ENCODE measurements at places on chromosomes 5 and 9. TPM values are rescaled to one million over a fixed set of nuclear protein-coding genes. Genes with fewer than 3 reads are reported as not detected.

Gene CTXN3
- total RNA-seq = not detected

Gene PRRT1B
- total RNA-seq = not detected

Gene TRIM36
- total RNA-seq = not detected

Gene FANCG
- total RNA-seq = 117 TPM

Gene FOXD4L4
- total RNA-seq = 0.19 TPM

Gene RARS1
- total RNA-seq = 68.2 TPM

Gene GFRA3
- 0.21 TPM for total RNA-seq

Gene PFDN1
- total RNA-seq = 60.8 TPM

Gene TSLP
- 0.19 TPM for total RNA-seq

Gene CER1
- total RNA-seq = not detected

Gene GPR21
- 0.94 TPM for total RNA-seq

DNA sequence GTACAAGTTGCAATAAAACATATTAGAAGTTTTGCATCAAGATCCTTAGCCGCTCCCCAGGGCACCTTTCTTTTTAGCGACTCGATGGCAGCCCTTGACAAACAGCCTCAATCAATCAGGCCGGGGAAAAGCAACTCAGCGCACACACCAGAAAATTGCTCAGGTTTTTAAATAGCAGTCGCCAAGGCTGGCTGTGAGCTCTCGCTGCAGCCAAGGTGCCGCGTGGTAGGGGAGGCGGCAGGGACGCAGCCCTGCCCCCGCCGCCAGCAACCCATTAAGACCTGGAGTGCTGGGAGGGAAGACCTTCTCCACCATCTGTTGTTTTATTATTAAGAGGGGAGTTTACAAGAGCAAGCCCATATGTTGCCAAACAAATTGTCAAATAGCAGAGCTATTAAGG lies 22.6 kb downstream of the ASS1 start:
- no peak overlapping the region for H3K4me3 ChIP-seq
- no peaks in the 10 kb centered on the region for H3K4me1 ChIP-seq
- DNase-seq = no peak

- H3K4me3 ChIP-seq = peak overlapping the region; percentile 67
- peak overlapping the region; percentile 41 for H3K27ac ChIP-seq
- peaks cover 57% of the 10 kb centered on the region for H3K27me3 ChIP-seq
- no peak for DNase-seq
- H3K36me3 ChIP-seq = peaks cover 8% of the 10 kb centered on the region
These were observed 779 bp upstream of the CTNNA1 start for GRCh38 chr5:138752341-138752950.

DNA sequence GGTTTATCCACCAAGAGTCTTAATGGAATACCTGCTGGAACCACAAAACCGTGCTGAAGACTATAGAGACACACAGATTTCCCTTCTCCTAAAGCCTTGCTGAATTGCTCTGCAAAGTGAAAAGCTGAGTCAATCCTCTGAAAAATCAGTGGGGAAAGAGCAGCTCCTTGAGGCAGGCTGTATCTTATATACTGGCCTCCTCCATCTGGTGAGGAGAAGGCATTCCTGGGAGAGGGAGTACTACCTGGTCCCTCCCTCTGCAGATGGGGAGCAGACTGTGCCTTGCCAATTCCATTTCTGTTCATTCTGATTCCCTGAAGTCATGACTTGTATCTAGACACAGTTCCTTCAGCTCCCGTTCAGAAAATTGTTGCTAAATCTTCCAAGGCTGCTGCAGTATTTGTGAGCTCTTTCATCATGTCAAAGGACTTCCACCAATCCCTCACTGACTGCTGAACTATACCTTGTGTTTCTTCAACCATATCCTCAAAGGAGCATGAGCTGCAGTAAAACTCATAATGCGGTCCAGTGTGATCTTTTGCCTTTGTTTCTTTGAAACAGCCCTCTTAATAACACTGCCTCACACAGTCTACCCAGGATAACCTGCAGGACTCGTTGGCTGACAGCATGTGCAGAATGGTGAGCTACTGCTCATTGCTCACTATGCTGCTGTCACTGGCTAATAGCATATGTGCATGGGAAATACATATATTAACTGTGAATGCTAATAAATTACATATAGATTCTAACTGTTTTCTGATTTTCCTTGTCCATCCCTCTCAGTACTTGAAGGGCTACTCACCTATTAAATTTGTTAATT lies 84.5 kb downstream of the FOXD1 start:
- no peaks in the 10 kb centered on the region for H3K36me3 ChIP-seq
- DNase-seq = no peak
- H3K27me3 ChIP-seq = peaks cover 31% of the 10 kb centered on the region
- no peak overlapping the region for H3K27ac ChIP-seq
- H3K4me1 ChIP-seq = no peaks in the 10 kb centered on the region
- no peak overlapping the region for H3K4me3 ChIP-seq

GRCh38 chr5:153782589-153783361 lies 255.9 kb downstream of the FAM114A2 start:
- H3K4me1 ChIP-seq = no peaks in the 10 kb centered on the region
- H3K27me3 ChIP-seq = no peaks in the 10 kb centered on the region
- no peak overlapping the region for H3K4me3 ChIP-seq
- DNase-seq = no peak
- H3K36me3 ChIP-seq = no peaks in the 10 kb centered on the region
- H3K27ac ChIP-seq = no peak overlapping the region

- H3K27me3 ChIP-seq = no peaks in the 10 kb centered on the region
- no peaks in the 10 kb centered on the region for H3K36me3 ChIP-seq
- no peak overlapping the region for H3K27ac ChIP-seq
- no peak for DNase-seq
- H3K4me3 ChIP-seq = no peak overlapping the region
These were observed 208.9 kb downstream of the TRIM32 start for GRCh38 chr9:116895961-116896360.

DNA sequence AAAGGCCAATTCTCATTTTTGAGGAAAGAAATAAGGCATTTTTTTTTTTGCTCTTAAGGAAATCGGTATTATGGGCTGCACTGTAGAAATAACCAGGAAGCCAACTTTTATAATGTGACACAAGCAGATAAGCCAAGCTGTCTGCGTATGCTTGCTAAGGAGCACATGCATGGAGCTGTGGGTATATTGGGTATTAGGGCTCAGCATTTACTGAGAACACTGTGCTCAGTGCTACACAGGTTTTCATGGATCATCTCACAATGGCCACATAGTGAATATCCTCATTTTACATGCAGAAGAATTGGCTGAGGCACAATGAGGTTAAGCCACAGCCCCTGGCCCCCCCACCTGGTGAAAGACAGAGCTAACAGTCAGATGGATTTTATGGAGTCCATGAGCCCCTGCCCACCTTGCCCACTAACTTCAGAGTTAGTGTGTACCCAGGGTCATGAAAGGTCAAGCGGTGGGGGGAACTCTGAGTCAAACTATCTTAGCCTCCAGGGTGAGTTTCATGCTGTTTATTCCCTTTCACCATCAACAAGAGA lies 204.8 kb downstream of the SPATA31A6 start:
- H3K4me1 ChIP-seq = no peaks in the 10 kb centered on the region
- H3K4me3 ChIP-seq = no peak overlapping the region
- DNase-seq = no peak
- no peaks in the 10 kb centered on the region for H3K36me3 ChIP-seq

DNA sequence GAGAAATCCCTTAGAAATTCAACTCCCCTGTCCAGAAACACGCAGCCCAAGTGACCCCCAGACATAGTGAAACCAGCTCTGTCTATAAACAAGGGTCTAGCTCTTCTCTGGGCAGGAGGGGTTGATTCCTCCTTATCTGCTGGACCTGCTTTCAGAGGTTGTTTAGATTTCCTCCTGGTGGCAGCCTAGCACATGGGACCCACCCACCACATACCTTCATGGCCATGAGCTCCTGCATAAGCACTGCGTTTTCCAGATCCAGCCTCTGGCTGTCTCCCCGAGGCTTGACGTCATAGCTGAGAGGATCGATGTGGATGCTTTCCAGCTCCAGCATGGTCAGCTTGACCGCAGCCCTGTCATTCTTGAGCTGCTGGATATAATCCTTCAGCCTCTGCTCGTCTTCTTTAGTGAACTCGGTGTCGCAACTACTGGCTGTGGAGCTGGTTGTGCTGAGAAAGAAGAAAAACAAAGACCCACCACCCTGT lies 77.0 kb downstream of the DCP2 start:
- H3K27me3 ChIP-seq = no peaks in the 10 kb centered on the region
- no peak overlapping the region for H3K27ac ChIP-seq
- DNase-seq = no peak
- no peak overlapping the region for H3K4me3 ChIP-seq
- peaks cover 13% of the 10 kb centered on the region for H3K4me1 ChIP-seq

- peaks cover 35% of the 10 kb centered on the region for H3K36me3 ChIP-seq
- H3K27ac ChIP-seq = peak overlapping the region; percentile 89
- H3K27me3 ChIP-seq = no peaks in the 10 kb centered on the region
- H3K4me1 ChIP-seq = peaks cover 54% of the 10 kb centered on the region
These were observed 21.2 kb downstream of the FAXDC2 start for GRCh38 chr5:154829181-154829588.

GRCh38 chr9:81686614-81687520 lies 2.5 kb downstream of the TLE1 start:
- H3K27me3 ChIP-seq = peaks cover 32% of the 10 kb centered on the region
- peaks cover 29% of the 10 kb centered on the region for H3K4me1 ChIP-seq
- DNase-seq = peak; percentile 17

GRCh38 chr5:11390291-11390767 lies 513.9 kb downstream of the CTNND2 start:
- no peak for DNase-seq
- no peak overlapping the region for H3K27ac ChIP-seq
- no peaks in the 10 kb centered on the region for H3K36me3 ChIP-seq
- peaks cover 13% of the 10 kb centered on the region for H3K27me3 ChIP-seq
